ENCODE measurements at places on chromosomes 12 and 14.
A peak's percentile ranks its signal among the peaks of the same experiment; 100 is the strongest.

DNA sequence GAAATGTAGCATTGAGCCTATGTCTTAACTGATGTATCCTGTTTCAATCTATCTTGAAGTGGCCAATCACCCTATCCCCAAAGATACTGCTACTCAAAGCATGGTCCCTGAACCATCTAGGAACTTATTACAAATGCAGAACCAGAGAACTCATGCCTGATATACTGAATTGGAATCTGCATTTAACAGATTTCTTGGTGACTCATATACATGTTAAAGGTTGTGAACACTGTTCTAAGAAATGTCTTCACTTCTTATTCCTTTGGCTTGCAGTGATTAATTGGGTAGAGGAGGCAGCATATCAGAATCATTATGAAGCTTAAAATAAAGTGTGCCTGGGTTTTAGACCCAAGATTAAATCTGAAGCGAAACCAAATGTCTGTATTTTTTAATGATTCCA, 795.6 kb downstream of the DIO2 start:
- DNase-seq: no peak

DNA sequence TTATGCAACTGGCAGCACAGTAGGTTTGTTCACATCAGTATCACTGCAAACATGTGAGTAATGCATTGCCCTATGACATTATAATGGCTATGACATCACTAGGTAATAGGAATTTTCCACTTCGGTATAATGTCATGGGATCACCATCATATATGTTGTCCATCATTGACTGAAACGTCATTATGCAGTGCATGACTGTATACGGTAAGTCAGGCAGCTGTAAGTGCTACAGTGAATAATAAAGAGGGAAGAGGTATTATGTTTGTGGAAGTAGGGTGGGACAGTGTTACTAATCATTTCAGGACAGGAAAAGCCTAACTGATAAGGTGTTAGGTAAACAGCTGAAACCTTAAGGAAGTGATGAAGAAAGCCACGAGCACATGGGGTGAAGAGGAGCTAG, 68.1 kb downstream of the ANO4 start:
- DNase-seq: no peak

DNA sequence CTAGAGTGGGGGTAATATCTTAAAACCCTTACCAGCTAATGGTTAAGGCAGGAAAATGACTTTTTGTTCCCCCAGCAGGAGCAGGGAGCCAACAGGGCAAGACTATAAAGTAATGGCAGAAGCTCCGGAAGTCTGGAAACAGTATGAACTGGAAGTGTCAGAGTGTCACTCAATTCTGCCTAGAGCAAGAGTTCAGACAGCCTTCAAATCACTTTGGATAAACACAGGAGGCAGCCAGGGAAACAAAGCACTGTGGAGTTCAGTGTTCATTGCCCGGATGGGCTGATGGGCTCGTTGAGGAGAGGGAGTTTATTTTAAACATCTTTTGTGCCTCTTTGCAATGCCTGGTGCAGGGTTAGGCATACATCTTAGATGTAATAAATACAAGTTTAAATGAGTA, 16.5 kb upstream of the DYRK2 start:
- no peak for DNase-seq

GRCh38 chr14:36066636-36067035, 109.9 kb downstream of the PTCSC3 start:
- DNase-seq: no peak

DNA sequence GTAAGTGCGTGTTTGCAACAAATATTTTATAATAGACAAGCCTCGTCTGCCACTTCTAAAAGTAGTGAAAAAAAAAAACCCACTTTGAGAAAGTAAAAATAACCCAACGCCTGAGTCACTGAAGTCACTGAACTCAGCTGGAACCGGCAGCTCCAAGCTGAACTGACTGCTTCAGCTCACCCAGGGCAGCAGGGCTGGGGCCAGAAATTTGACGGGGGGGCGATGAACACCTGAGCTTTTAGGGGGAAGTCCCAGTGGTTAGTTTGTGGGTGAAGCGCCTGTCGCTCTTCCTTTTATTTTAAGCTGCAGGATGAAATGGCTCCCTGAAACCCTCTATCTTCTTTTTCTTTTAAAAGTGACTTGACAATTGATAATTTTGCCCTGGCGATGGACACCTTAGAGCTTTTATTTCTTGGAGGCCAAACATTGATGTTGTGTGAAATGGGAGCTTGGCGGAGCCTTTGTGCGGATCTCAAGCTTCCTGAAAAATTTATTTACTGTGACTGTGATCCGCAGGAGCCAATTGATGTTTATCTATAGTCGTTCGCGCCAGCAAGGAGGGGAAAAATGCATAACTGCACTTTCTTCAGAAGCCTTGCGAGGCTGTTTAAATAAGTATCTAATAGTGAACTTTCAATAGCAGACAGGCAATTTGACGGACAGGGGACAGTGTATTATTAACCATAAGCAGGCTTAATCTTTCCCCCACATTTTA, 173.2 kb upstream of the MYL2 start:
- DNase-seq: no peak

DNA sequence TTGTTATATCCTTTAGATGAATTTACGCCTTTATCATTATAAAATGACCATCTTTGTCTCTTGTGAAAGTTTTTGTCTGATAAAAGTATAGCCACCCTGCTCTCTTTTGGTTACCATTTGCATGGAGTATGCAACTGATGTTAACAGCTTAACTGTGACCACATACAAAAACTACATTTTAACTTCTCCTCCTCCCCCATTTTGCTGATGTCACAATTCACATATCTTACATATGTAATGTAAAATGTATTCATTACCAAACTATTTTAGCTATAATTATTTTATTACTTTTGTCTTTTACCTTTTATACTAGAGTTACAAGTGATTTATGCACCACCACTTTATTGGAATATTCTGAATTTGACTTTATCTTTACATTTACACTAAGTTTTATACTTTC, 184.5 kb upstream of the NPAS3 start:
- DNase-seq: no peak

DNA sequence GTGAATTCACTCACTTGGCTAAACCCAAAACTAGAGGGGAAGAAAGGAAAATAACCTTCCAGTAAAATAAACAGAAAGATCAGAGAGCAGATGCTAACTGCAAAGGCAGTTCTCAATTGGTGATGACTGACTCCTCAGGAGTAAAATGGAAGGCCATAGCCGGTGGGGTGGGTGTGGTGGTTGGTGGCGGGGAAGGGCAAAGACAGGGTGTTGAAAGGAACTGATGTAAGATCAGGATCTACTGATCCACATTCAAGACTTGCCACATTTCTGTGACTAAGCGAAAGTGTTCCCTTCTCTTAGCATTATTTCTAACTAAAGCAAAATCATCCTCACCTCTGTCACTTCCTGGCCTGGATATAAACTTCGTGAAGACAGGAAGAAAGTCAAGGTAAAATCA, 26.3 kb upstream of the TC2N start:
- no peak for DNase-seq

GRCh38 chr12:113003636-113004035, 25.3 kb downstream of the OAS2 start:
- DNase-seq: no peak

- no peak for DNase-seq
Observed at GRCh38 chr14:68665131-68665530, 127.7 kb downstream of the ZFP36L1 start.

DNA sequence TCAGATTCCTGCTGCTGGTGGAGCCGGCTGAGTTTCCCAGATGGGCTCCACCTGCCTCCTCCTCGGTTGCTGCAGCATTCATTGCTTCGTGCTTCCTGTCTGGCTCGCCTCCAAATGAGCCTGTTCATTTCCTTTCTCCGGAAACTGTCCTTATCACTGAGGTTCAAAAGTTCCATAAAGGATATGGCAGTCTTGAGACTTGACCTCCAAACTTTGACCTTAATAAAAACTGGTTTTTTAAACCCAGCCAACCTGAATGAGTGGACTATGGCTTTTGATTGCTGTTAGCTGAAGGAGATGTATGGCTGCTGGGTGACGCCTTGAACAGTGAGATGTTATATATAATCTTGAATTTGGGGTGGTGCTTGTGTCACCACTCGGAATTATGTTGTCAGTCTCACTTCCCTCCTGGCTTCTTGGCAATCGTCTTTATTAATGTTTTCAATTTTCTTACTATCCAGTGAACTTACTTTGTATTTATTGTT, 62.7 kb downstream of the RASSF3 start:
- DNase-seq: no peak

DNA sequence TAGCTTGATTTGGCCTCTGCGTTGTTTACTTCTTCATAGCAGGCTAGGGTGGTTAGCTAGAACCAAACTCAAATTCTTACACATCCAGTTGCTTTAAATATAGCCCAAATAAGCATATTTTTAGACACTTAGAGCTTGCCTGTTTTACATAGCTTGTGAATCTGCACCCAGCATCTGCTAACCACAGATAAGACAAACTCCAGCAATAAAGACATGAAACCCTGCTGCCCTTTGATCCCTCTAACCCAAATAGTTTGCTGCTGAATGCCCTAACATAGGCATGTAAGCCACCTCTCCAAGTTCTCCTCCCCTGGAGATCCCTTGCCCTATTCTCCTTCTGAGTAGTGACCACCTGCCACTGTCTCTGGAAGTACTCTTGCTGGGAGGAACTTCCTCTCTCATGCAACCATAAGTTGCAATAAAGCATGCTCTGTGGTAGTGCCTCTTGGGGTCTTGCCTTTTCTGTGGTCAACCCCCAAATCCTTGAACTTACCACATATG, 185.6 kb downstream of the TMEM117 start:
- DNase-seq: no peak

DNA sequence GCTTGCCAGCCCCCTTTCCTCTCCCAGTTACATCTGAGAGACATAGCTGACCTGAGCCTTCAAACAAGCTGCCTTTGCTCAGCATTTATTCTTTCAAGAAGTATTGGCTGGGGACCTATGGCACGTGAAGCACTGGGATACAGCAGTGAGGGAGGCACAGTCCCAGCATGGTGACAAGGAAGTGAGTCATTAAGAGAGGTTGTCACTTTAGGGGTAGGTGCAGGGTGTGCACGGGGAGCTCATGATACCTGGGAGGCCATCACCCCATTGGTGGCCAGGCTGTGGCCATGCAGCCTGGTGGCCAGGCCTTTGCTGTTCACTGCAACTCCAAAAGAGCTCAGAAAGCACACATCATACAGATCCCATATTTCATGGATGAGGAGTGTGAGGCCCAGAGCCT, 5.7 kb upstream of the KRT75 start:
- DNase-seq: no peak

GRCh38 chr14:101878211-101878821, 86.1 kb upstream of the DYNC1H1 start:
- DNase-seq: no peak

DNA sequence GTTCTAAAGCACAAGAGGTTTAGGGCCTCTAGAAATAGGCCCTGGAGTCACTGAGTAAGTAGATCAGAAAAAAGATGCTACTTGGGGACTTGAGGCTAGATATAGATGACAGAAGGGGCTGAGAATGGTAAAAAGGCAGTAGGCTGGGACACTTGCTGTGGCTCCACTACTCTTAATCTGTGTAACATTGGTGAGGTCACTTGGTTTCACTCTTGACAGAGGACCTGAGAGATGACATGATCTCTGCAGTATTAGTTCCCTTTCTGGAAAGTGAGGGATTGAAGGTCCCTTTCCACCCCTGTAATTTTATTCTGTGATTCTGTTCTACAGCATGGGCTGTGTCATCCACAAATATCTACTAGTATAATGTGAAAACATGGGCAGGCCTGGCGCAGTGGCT, 39.7 kb downstream of the MAPKAPK5 start:
- DNase-seq: no peak

GRCh38 chr12:127731657-127732056, 535.3 kb upstream of the TMEM132C start:
- no peak for DNase-seq

GRCh38 chr12:29427964-29428363, 47.0 kb upstream of the ERGIC2 start:
- DNase-seq: no peak

- no peak for DNase-seq
Observed at GRCh38 chr12:110658878-110659277, 30.0 kb downstream of the HVCN1 start.

- peak; percentile 71 for DNase-seq
Observed at GRCh38 chr12:54216797-54217661, 28.2 kb upstream of the SMUG1 start.

DNA sequence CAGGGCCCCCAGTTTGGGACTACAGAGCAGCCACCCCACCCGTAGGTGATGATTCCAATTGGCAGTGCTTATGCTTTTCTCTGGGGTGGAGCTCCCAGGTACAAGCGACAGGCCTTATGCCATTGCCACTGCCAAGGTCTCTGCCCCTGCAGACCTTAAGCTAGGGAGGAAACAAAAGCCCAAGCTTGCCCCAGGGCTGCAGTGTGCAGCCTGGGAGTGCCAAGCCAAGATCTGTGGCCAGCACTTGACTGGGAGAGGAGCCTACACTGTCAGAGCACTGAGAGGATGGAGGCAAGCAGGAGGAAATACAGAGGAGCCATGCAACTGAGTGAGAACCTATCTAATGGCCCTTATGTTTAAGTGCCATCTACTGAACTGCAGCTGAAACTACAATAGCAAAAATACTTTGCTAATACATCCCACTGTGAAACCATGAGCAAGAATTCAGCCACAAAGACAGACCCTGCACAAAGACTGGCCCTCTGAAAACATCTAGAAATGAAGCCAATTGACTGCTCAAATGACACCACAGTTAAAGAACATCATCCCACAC, 17.7 kb upstream of the ASCL1 start:
- no peak for DNase-seq

DNA sequence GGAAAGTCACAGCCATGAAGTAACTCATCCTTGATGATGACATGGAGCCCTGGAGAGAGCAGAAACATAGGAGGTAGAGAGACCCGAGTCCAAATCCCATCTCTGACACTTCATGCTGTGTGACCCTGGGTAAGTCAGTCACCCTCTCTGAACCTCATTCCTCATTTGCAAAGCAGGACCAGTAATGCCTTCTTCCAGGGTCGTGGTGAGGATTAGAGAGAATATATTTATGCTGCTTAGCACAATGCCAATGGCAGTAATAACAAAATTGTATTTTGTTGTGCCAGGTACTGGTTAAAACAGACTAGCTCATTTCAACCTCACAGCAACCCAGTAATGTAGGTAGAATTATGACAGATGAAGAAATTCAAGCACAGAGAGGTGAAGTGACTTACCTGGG, 13.9 kb upstream of the RBM19 start:
- DNase-seq: no peak

DNA sequence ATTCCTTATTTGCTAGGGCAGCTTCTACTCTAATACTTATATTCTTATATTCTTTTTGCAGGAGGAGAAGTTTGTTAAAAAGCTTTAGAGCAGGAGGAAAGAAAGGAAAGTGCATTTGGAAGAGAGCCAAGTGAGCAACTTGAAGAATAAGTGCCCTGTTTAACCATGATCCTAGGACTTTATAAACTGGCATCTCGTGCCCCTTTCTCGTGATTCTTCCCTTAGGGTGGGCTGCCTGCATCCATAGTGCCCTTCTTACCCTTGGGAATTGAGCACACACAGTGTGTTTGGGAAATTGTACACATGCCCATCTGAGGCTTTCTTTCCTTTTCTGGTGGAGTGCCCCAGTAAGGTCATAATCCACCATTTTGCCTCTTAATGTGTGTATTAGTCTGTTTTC, 141.9 kb downstream of the NUBPL start:
- DNase-seq: no peak

DNA sequence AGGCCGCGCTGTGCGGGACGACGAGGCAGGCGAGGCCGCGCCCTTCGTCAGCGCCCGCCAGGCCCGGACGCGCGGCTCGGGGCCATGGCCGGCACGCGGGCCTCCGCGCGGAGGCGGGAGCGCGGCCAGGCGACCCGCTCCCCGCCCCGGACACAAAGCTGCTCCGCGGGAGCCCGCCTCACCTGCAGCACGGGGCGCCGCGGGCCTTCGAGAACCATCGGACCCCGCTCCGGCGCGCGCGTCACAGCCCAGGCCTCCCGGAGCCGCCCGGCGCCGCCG, 342 bp downstream of the DICER1 start:
- DNase-seq: no peak

Measured in fibroblast of the conjunctiva (primary cell).